ENCODE measurements at places on chromosomes 1 and 21. TPM values are rescaled to one million over a fixed set of nuclear protein-coding genes. Genes with fewer than 3 reads are reported as not detected.

GRCh38 chr1:22539510-22540118 is 23.7 kb upstream of the EPHA8 start:
- DNase-seq: no peak

- no peak for DNase-seq
Measured at GRCh38 chr21:38957575-38958322, 152.0 kb downstream of the ETS2 start.

DNA sequence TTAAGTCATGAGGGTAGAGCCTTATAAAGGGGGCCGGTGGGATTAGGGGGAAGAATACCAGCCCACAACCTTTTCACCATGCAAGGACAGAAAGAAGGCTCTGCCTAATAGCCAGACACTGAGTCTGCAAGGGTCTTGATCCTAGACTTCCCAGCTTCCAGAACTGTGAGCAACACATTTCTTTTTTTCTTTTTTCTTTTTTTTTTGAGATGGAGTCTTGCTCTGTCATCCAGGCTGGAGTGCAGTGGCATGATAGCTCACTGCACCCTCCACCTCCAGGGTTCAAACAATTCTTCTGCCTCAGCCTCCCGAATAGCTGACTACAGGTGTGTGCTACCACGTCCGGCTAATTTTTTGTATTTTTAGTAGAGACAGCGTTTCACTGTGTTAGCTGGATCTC is 1.7 kb upstream of the ARL8A start:
- no peak for DNase-seq

DNA sequence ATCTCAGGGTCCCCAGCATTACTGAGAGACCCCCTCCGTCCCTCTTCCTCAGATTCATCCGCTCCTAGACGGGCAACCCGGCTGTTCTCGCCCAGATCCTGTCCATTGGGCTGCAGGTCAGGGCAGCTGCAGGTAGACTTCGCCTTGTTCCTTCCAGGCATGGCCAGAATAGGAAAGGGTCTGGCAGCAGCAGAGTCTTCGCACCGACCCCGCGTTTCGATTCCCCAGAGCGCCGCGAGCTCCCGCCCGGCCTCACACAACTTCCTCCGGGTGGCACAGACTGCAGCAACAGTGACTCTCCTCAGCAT is 265 bp downstream of the NRDC start:
- DNase-seq: no peak

- DNase-seq: no peak
Measured at GRCh38 chr1:83766241-83766691, 232.7 kb downstream of the TTLL7 start.

GRCh38 chr1:87820668-87821334 is 492.1 kb downstream of the LMO4 start:
- DNase-seq: no peak

DNA sequence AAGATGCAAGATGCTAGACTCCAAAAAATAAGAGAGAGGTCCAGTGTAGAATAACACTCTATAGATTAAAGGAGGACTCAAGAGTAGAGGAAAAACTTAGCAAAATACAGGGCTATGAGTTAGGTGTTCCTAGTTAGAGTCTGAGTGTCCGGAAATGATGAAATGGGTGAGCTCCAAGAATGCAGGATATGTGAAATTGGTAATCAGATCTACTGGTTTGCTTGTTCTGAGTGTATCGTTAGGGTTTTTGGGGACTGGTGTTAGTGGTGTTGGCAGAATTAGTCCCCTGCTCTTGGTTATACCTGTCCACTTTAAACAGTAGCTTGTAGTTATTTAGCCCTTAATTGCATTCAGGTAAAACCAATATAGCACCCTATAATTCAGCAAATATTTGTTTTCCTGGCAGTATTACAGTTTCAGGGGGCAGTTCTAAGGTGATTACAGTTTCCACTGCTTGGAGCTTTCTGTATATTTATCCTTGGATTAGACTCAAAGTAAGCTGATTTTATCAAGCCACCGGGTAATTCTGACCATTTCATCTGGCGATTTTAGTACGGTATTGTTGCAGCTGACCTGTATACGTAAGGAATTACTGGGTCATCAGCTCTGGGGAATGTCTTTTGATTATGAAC is 332.7 kb downstream of the CHRM3 start:
- no peak for DNase-seq

GRCh38 chr1:34771573-34772371 is 9.2 kb upstream of the GJB3 start:
- no peak for DNase-seq

- DNase-seq: no peak
Measured at GRCh38 chr1:22792396-22793160, 81.9 kb downstream of the EPHB2 start.

KCNQ4 gene
- total RNA-seq: 4.1 TPM

NUF2 gene
- 37.6 TPM for total RNA-seq

KRTAP27-1 gene
- not detected for total RNA-seq

MOV10 gene
- total RNA-seq: 109 TPM

Measured in HCT116 (cell line).